ENCODE measurements at places on chromosomes 7 and 10.
A peak's percentile ranks its signal among the peaks of the same experiment; 100 is the strongest.

- DNase-seq, result peak; percentile 27
Observed at GRCh38 chr10:24908793-24909423, 43.5 kb downstream of the PRTFDC1 start.

GRCh38 chr7:124030964-124031363 is 1.9 kb downstream of the TMEM229A start:
- DNase-seq, result no peak

- DNase-seq, result peak; percentile 19
Observed at GRCh38 chr7:123624527-123625183, 23.0 kb downstream of the ASB15 start.

DNA sequence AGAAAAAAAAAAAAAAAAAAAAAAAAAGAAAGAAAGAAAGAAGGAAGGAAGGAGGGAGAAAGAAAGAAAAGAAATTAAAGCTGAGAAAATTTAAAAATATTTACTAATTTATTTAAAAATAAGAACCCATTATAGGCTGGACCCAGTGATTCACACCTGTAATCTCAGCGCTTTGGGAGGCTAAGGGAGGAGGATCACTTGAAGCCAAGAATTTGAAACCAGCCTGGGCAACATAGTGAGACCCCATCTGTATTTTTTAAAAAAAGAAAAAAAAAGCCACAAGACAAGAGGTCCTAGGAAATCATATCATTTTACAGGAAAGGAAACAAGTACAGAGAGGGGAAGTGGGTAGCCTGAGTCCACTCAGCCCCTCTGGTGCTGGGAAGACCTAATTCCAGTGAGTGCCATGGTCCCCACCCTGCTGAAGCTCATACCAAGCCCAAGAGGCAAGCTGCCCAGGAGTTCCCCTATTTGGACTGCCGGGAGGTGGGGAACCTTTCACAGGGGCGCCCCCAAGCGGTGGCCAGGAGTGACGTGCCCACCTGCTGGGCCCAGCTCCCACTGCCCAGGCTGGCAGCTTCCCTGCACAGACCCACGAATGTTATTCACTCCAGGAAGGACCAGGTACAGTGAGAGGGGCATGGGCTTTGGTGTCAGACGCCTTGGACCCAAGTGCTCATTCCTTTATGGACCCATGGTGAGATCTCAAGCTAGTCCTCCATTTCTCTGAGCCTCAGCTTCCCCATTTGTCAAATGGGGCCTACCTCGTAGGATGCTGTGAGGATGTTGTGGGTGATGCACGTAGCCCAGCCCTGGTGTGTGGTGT is 133.6 kb downstream of the ZMIZ1 start:
- no peak for DNase-seq

GRCh38 chr10:30056767-30057355 is 2.5 kb downstream of the JCAD start:
- no peak for DNase-seq

DNA sequence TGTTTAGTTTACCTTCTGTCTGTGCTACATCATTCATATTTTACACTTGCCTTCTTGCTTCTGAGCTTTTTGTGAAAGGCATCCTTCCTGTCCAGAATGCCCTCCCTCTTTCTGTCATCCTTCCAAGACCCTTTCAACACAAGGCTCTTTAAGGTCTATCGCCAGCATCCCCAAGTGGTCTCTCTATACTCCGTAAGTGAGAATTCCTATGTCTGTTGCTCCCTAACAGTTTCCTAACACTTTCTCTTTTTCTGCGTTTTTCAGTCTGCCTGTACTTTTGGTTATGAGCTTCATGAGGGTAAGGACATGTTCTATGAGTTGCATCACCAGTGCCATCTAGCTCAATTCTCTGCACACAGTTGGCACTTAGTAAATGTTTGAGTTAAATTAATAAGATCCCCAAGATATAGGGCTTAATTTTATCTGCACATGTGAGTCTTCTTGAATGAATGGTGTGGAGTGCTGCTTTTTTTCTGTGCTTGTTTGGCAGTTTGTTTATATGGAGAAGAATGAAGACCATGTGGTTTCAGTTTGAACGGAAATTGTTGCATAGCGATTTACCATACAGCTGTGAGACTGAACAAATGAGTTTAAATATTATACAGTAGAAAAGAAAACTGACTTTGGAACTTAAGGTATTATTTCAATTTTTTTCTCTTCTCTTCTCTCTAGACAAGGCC is 29.4 kb downstream of the RABGEF1 start:
- DNase-seq, result peak; percentile 22

- no peak for DNase-seq
Observed at GRCh38 chr10:11176746-11177145, 159.1 kb downstream of the CELF2 start.

GRCh38 chr10:109676703-109677102 is 246.6 kb downstream of the XPNPEP1 start:
- DNase-seq, result no peak

GRCh38 chr10:58573144-58573543 is 60.5 kb downstream of the BICC1 start:
- no peak for DNase-seq

GRCh38 chr10:69151984-69152383 is 28.0 kb downstream of the VPS26A start:
- DNase-seq, result no peak

GRCh38 chr7:88396295-88396947 is 89.7 kb upstream of the STEAP4 start:
- DNase-seq, result no peak

DNA sequence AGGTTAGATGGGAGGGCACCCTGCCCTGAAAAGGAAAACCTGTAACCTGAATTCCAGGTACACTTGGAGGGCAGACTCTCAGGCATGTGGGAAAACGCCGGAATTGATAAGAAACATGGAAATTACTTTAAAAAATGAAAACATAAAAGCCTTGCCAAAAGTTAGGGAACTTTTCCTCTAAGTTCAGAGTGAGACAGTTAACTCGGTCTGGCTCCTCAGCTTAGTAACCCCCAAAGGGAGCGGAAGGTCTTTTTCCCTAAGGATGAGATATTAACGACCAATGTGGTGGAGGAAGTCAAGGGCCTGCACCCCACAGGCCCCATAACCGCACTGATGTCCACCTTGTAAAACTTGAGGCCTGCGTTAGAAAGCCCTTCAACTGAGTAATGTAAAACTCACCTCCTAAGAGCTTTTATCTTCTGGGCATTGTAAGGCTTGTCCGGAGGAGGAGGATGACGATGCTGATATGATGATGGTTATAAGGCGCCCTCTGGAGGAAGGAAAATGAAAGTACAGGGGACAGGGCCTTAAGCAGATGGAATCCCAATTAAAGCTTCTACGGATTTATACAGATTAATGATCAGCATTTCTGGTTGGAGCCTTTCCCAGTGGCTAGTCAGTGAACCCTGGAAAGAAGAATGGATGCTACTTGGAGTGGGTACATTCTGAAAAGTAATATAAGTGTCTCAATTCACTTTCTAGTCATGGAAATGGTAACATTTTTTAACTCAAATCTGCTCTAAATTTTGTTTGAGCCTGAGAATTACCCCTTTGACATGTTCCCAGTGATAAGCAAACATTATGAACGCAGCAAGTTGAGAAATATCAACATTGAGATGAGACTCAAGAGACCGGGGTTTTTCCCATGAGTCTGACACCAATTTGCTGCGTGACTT is 694 bp downstream of the COL1A2 start:
- no peak for DNase-seq

GRCh38 chr7:128170461-128170860 is 70.6 kb upstream of the LEP start:
- no peak for DNase-seq

GRCh38 chr10:5545778-5546710 is 21.3 kb downstream of the CALML3 start:
- DNase-seq, result no peak

DNA sequence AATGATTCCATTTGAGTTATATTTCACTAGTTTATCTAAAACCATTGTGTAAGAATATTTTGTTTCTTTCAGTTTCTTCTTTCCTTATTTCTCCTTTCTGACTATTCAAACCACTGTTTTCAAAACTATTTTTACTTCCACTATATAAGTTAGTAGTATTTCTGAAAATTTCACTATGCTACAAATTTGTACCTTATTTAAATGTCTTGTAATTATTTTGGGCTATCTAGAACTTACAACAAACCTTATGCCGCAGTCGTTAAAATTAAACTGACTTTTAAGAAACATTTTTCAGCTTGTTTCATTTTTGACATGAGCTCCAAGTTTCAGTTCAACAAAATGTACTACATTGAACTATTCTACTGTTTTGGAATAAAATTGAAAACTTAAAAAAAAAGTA is 1.8 kb downstream of the TFEC start:
- DNase-seq, result no peak

- DNase-seq, result peak; percentile 62
Observed at GRCh38 chr10:93006435-93007039, 54.1 kb upstream of the CYP26C1 start.

DNA sequence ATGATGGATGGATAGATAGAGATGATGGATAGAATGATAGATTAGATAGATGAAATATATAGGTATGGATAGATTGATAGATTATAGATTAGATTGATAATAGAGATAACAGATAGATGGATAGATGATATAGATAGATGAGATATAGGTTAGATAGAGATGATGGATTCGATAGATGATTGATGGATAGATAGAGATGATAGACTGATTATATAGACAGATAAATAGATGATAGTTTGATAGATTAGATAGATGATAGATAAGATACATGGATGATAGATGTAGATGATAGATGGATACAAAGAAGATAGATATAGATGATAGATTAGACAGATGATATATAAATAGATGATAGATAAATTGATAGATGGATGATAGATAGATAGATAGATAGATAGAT is 448.1 kb downstream of the GALNT17 start:
- DNase-seq, result no peak

- peak; percentile 75 for DNase-seq
Observed at GRCh38 chr7:82049891-82050533, 280.2 kb upstream of the HGF start.
